ENCODE measurements at places on chromosomes 11 and 22.

GRCh38 chr11:119154178-119154577 lies 5.3 kb downstream of the ABCG4 start:
- DNase-seq, result no peak

GRCh38 chr11:78418584-78419211 lies 1.1 kb upstream of the GAB2 start:
- DNase-seq, result no peak

DNA sequence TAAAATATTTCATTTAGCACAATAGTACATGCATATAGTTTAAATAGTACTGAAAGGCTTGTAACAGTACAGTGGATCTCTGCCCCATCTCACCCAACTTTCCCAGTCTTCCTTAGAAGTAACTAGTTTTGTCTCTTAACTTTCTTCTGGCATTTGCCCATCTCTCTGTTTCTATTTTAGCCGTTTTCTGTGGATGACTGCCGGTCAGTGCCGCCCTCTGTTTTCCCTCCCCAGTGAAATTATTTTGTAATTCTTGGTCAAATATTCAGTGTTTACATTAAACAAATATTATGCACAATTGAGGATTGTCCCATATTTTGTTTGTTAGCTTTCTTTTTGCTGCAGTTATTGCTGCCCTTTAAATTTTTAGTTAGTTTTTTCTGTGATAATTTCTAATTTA lies 8.3 kb downstream of the PDHX start:
- DNase-seq, result no peak

DNA sequence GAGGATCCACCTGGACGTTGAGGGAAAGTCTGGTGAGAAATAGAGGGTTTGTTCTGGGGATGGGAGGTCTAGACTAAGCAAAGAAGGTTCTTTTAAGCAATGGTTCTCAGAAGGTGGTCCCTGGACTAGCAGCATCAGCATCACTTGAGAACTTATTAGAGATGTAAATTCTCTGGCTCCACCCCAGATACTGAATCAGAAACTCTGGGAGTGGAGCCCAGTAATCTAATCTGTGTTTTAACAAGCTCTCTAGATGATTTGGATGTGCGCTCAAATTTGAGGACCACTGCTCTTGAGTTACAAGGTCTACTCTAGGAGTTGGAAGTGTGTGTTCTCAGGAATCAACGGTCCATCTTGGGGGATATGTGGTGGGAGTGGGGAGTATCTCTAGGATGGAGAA lies 3.3 kb upstream of the ABCG4 start:
- DNase-seq, result no peak

- DNase-seq, result no peak
Measured at GRCh38 chr22:30305519-30305905, 16.2 kb upstream of the CASTOR1 start.

- no peak for DNase-seq
Measured at GRCh38 chr11:59212744-59213631, at the start of gene MPEG1. TSS of gene MPEG1 (minus strand) at chr11:59212927. CDS start at chr11:59212865, 62 bp downstream.

DNA sequence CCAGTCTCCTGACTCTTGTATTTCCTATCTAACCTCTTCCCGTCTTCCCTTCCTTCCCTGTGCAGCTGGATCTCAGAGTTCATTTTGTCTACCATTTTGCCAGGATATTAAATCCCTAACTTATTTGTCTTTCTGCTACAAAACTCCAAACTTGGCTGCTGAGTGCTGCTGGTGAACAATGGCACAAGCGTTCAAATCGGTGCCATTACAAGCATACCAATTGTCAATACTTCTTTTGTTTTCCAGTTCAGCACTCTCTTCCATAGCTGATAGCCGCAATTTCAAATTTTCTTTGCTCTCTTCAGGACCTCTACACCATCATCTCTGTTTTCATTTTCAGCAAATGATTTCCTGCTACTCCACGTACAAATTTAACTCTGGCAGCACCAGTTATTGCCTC lies 13.4 kb downstream of the IL18 start:
- DNase-seq, result no peak

DNA sequence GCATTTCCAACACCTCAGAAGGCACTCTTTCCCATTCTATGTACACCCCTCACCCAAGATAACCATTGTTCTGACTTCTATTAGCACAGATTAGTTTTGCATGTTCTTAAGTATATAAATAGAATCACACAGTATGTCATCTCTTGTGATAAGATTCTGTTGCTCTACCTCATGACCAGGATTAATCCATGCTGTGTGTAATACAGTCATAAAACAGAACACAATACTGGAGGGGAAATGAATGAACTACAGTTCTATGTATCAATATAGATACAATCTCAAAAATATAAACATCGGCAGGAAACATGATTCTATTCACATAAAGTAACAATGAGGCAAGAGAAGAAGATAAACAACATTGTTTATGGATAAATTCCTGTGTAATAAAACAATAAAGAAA lies 151.5 kb downstream of the ATG16L2 start:
- no peak for DNase-seq

DNA sequence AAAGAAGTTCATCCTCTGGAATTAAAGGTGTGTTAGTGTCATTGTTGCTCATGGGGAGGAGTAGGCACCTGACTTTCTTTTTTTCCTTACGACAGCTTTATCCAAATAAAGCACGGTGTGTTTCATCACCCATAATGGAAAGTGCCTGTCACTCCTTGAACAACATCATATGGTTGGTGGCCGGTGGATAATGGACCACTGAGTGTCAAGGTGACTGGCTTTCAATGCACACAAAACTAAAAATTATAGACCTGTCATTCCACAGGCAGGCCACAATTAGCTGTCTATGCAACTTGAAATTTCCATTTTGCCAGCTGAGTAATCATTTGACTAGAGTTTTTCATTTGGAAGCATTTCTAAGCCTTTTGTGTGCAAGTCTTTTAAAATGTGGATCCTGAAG lies 45.0 kb upstream of the MPPED2 start:
- DNase-seq, result no peak

DNA sequence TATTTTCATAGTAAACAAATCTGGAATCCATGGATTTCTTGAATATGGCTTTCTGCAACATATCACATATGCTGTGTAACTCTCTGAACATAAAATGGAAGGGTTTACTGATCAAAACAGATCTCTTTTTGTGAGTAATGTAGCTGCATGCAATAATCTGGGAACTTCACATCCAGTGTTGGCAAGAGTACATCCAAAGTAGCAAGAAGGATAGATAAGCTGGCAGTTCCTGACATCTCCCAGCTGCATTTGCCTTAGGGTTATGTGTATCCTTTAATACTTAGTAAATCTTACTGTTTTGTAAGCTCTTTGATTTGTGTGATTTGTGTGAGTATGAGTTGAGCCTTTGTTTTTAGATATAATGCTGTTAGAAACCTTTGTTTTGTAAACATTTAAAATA lies 280.4 kb upstream of the CNTN5 start:
- DNase-seq, result no peak

DNA sequence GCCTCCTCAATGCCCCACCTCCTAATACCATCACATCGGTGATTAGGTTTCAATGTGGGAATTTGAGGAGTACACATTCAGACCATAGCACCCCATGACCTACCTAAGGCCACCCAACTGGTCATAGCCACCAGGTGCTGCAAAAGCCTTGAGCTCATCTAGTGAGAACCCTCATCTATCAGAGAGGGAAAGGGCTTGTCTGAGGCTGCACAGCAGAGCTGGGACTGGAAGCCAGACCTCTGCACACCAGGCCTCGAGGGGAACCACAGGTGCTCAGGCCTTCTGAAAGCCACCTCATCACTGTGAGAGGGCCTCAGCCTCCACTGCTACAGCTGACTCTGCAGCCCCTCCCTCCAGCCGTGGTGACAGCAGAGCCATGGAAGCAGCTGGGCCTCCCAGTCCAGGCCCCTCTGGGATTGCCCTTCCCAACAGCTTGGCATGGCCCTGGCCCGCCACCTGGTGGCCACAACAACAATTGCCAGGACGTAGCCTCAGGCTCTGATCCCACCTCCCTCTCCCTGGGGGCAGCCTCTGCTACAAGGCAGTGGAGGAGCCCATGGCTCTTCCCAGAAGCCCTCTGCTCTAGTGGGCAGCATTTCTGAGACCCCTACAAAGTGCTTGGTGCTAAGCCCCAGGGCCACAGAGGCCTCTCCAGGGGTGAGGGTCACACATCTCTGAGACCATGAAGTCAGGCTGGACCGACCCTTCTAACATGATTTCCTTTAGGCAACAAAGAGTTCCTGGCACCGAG lies 41.0 kb upstream of the PRDM11 start:
- DNase-seq, result peak; percentile 66

DNA sequence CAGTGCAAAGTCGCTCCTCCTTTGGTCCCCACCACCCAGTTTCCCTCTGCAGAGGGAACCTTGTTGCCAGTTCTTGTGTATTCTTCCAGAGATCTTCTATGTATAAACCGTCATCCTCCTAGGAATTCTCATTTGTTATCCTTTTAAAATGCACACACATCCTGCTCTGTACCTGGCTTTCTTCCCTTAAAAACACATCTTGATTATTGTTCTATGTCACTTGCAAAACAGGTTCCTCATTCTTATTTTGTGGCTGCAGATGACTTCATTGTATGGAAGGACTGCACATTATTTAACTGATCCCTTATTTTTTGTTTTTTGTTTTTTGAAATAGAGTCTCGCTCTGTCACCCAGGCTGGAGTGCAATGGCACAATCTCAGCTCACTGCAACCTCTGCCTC lies 26.6 kb upstream of the SYT7 start:
- no peak for DNase-seq

DNA sequence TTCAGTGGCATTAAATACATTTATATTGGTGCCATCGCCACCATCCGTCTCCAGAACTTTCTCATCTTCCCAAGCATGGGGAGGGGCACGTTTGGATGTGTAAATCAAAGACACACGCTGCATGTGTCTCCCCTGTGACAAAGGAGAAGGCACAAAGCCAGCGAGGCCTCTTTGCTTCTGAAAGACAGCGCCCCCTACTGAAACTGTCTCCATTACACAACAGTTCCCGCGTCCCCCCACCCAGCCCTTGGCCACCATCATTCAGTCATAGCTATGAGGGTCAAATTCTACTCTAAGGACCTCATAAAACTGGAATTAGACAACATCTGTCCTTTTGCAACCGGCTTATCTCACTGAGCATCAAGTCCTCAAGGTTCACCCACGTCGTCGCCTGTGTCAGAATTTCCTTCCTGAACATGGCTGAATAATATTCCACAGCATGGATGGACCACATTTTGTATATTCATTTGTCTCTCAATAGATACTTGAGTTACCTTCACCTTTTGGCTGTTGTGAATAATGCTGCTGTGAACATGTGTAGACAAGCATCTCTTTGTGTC lies 64.8 kb downstream of the IGF2 start:
- no peak for DNase-seq

DNA sequence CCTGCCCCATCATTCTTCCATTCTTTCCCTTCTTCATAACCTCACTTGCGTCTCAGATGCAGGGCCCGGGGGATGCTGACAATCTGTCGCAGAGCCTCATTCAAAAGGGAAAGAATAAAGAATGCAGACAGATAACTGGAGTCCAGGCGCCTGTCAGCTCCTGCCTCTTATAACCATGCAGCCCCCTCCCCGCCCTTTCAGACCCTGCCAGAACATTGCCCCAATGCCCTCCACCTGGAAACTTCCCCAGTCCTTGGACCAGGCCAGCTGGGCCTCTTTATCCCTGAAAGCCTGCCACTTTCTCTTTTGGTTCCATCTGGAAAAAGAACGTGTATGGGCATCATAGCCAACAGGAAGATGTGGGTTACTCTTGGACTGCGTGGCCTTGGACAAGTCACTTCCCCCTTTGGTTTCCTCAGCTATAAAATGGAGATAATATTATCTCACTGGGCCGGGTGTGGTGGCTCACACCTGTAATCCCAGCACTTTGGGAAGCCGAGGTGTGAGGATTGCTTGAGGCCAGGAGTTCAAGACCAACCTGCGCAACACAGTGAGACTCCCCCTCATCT lies 2.1 kb upstream of the TCF20 start:
- no peak for DNase-seq

GRCh38 chr11:65431451-65432099 lies 9.0 kb downstream of the NEAT1 start:
- no peak for DNase-seq

DNA sequence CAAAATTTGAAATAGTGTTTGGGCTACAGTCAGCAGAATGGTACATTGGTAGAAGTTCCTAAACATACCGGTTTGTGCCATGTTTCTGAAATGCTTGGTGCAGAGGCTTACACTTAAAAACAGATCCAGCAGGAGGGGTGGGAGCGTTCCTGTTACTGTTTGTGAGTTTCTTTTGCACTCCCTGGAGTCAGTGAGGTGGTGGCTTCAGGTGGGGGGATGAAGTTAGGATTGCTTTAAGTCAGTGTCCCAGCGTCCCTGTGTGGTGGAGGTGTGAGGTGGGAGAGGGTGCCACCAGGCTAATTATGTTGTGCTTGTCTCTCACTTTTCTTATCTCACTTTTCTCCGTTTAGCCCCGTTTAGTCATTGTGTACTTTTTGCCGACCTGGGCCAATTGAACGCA lies 9.7 kb downstream of the TNRC6B start:
- DNase-seq, result no peak

DNA sequence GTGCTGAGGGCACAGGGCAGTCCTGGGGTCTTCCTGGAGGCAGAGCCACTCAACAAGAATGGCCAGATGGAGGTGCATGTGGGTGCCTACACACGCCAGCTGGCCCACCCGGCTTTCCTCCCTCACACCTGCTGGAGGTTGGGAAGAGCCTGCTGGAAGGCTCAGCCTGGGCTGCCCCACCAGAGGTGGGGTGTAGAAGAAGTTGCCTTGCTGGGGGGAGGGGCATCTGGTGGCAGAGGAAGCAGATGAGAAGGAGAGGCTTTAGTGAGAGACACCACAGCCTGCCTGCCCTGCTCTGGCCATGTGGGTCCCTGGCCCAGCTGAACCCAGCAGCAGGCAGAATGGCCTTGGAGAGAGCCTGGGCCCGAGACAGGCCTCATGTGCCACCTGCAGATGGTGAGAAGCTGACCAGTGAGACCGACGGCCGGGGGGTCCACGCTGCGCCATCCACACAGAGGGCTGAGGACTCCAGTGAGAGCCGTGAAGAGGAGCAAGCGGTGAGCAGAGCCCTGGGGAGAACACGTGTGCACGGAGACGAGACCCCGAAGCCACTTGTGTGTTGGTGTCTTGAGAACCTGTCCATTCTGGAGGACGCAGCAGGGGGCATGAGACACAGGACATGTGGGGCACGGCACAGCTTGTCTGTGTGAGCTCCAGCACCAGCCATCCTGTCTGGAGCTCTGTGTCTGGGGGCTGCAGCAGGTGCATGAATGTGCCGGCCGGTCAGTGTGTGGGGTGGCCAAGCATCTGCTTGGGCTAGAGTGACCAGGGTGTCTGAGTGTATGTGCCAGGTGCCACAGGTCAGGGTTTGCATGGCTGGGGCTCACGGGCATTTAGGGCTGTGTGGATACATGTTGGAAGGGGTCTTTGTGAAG lies 2.7 kb downstream of the B4GALNT4 start:
- DNase-seq, result no peak

- DNase-seq, result no peak
Measured at GRCh38 chr11:102330231-102330630, 12.9 kb downstream of the BIRC3 start.

GRCh38 chr22:35541254-35541748 lies 670 bp downstream of the RASD2 start:
- no peak for DNase-seq
